ENCODE measurements at places on chromosomes 16 and 17.

DNA sequence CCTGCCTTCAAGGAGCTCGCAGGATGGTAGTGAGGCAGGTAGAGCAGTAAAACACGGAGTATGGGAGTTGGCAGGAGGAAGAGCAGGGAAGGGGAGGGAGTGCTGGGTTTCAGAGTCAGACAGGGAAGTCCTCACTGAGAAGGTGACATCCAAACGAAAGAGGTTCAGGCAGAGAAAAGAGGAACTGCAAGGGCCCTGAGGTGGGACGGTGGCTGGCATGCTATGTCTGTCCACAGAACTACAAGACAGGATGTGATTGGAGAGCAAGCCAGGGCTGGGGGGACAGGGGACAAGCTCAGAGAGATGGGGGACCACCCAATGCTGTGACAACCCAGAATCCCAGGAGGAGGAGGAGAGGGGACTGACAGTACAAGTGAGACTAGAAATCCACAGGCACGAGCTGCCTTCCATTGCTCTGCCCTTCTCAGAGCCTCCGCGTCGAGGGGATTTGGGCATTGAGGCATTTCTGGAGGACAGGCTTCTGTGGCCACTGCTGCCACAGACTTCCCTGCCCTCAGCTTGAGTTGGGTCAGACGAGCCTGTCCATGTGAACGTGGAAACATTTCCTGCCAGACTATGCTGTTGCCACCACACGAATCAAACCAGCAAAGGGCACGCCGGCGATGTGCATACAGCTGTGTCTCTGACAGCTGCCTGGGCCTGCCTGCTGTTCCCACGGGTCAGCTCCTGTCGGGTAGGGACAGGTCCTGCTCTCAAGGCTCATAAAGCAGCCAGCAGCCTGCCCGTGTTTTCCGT is 100.1 kb downstream of the RAB11FIP4 start:
- no peak for DNase-seq

DNA sequence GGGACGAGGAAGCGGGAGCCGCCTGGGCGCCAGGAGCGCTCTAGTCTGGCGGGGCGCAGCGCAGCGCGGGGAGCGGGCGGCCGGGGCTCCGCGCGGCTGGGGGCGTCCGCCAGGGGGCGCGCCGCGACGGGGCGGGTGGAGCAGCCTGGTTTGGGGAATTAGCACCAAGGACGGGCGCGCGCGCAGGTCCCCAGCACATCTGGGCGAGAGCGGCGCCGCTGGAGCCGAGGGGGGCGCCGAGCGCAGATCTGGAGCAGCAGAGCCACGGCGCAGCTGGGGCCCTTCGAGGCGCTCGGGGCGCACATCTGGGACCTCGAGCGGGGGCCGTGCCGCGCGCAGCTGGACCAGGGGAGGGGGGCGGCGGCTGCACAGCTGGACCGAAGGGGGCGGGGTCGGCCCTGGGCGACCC is at the start of gene NXPH3:
NXPH3 (plus strand) TSS at position 193 of the 409 bp plus-strand sequence. CDS start 349 bp downstream, outside the sequence.
- DNase-seq = no peak

DNA sequence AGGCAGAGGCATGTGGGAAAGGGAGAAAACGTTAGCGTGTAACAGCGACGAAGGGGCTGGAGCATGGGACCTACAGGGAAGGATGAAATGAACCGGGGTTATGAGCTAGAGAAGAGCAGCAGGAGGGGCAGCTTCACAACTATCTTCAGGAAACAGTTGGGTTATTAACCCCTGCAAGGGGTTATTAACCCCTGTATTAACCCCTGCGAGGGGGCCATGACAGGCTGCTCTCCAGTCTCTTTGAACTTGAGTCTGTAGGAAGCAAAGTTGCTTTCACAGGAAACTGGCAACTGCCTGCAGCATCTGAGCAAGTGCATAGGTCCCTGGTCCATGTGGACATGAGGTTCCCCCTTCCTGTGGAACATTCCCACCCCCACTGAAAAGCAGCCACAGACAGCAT is 119.2 kb upstream of the CRHR1 start:
- DNase-seq = no peak

GRCh38 chr17:63609816-63610573 is 9.3 kb downstream of the TACO1 start:
- DNase-seq = no peak

- no peak for DNase-seq
These were observed at the start of gene ACSF2 for GRCh38 chr17:50425682-50426471. ACSF2 (plus strand) TSS chr17:50426218; CDS start chr17:50426262, 44 bp downstream.

- peak; percentile 43 for DNase-seq
These were observed 1.5 kb downstream of the TMEM102 start for GRCh38 chr17:7436556-7437368.

DNA sequence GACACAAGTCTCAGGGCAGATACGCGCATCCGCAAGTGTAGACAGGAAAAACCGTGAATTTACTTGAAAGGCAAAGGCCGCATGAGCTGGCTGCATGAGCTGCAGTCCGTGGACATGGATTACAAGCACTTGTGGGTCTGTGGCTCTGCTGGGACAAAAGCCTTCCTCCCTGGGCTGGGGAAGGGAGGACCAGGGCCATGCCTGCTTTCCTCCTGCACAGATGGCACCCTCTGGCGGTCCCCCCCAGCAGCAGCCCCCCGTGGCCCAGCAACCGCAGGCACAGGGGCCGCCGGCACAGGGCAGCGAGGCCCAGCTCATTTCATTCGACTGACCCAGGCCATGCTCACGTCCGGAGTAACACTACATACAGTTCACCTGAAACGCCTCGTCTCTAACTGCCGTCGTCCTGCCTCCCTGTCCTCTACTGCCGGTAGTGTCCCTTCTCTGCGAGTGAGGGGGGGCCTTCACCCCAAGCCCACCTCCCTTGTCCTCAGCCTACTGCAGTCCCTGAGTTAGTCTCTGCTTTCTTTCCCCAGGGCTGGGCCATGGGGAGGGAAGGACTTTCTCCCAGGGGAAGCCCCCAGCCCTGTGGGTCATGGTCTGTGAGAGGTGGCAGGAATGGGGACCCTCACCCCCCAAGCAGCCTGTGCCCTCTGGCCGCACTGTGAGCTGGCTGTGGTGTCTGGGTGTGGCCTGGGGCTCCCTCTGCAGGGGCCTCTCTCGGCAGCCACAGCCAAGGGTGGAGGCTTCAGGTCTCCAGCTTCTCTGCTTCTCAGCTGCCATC is 1.7 kb upstream of the MRPL12 start:
- no peak for DNase-seq

DNA sequence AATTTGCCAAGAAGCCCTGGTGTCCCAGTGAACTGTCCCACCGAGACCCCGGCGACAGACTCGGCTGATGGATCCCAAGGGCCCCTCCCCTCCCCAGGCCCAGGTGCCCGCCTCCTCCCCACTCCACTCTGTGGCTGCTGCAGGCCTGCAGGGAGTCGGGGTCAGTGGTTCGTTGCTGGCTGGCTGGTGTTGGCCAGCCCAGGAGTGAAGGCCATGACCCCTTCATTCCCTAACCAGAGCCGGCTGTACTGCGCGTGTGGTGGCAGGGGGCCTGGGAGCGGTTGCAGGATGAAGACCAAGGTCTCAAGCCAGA is 9.2 kb upstream of the TBX2 start:
- DNase-seq = no peak

GRCh38 chr16:48294724-48295123 is 47.4 kb upstream of the ABCC11 start:
- DNase-seq = no peak

- peak; percentile 16 for DNase-seq
These were observed 45.5 kb downstream of the PRKCA start for GRCh38 chr17:66347661-66348514.

DNA sequence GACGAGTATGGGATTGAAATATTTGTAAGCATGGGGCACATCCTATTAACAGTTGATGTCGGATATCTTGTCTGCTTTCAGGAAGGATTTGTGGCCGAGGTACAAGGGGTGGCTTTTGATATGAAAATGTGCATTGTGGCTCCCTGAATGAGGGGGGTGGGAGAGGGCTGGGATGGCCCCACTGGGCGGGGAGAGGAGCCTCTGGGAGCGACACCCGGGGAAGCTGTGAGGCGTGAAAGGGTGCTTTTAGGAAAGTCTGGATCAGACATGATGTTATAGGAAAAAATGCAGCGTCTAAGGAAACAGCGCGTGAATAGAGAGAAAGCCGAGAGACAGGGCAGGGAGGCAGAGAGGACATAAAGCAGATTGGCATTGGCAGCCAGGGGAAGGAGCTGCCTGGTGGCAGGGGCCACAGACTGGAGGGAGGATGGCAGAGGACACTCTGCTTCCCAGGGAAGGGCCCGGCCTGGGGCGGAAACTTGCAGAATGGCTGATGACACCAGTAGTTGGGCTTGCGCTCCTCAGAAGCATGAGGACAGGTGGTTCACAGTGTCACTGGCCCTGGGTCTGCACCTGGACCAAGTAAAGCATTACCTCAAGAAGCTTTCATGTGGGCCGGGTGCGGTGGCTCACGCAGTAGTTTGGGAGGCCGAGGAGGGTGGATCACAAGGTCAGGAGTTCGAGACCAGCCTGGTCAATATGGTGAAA is 95.7 kb downstream of the NTN1 start:
- DNase-seq = no peak

- DNase-seq = no peak
These were observed 286.6 kb upstream of the CCL2 start for GRCh38 chr17:33968350-33969044.

DNA sequence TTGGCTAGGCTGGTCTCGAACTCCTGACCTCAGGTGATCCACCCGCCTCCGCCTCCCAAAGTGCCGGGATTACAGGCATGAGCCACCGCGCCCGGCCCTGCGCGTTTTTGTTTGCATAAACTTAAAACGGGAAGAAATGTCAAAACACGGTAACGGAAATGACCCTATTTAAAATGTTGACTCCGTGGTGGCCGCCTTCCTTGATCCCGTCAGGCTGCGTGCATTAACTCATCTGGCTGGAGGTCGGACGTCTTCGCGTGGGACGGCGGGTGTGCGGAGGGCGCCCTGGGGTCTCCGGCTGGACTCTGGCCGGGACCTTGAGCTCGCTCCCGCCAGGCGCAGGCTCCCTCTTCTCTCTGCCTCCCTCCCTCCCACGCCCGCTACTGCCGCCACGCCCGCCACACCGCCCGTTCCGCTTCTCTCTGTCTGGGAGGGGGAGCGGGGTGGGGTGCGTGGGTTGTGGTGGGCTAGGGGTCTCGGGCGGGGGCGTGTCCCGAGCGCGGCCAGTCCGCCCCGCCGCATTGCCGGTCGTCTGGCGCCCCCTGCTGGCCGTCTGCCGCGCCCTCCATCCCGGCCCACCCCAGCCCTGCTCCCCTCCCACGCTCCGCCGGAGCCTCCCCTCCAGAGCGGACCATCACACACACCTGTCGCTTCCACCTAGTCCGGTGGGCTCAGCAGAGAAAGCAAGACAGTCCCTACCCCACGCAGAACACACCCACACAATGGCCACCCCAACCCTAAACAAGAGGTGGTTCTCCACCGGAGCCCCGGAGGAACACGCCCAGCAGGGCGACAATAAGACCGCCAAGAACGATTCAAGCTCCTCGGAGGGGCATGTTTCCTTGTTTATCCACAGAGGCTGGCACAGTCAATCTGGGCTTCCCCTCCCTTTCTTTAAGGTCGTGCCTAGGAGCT is 1.2 kb upstream of the CCDC42 start:
- DNase-seq = peak; percentile 17

GRCh38 chr16:11171448-11171709 is 84.6 kb downstream of the SOCS1 start:
- no peak for DNase-seq

DNA sequence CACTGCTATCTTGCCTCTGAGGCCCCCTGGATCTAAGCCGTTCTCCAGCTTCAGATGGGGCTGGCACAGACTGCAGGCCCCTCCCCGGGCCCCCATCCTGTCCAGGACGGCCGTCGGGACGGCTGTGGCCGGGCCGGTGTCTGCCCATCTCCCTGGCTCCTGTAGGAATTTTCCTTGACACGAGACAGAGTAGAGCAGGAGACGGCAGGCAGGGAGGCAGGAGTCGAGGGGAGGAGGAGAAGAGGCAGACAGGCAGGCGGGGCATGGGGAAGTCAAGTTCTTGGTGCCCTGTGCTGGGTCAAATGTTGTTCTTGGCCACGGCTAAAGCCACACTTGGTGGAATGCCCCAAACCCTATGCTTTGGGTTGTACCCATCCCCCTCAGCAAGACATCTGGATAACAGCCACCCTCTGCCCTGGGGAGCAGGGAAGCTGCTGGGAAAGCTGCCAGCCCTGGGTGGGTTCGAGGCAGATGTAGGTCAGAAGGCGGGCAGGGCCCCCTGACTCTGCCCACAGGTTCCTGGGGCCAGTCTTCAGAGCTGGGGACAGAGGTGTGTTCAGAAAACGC is 4.0 kb downstream of the C1QTNF1 start:
- DNase-seq = peak; percentile 61

GRCh38 chr16:31873556-31874365 is at the start of gene ZNF267:
ZNF267 (plus strand) TSS chr16:31873807; CDS start chr16:31873967, 160 bp downstream.
- peak; percentile 82 for DNase-seq

DNA sequence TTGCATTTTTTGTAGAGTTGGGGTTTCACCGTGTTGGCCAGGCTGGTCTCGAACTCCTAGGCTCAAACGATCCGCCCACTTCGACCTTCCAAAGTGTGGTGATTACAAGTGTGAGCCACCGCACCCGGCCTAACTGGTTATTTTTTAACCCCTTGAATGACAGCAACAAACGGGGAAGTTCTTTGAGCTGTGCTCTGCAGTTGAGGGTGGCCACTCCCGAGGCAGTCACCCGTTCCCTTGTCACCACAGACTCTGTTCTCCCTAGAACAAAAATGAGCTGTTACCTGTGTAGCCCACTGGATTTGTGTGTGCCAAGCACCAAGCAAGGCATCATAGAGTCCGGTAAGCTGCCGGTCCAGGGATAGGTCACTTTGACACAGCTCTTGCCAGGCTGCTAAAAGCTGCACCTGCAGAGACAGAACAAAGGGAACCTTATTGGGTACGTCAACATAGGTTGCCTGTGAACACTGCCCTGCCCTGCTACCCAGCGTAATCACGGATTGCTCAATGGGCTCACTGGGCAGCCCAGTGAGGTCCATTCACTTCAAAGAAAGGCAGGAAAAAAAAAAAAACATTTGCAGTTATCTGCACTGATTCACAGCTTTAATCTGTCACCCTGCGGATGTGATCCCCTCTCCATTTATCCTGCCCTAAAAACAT is 19.6 kb downstream of the COG7 start:
- no peak for DNase-seq

GRCh38 chr16:73304008-73304774 is 256.3 kb upstream of the ZFHX3 start:
- no peak for DNase-seq

DNA sequence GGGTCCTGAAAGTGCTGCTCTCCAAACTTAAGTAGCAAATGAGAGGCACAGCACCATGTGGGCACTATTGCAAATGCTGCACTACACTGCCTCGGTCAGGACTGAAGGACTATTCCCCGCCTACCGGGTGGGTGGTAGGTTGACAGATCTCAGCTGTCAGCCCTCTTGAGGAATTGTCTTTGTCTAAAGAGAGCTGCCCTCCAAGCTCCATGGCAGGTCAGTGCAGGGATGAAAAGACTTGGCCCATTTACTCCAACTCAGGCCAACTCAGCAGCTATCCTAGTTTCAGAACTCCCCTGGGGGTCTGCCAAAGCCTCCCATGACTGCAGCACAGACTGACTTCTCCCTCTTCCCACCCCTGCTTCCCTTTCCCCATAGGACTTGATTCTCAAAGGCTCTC is 3.4 kb upstream of the PDZD9 start:
- no peak for DNase-seq

- no peak for DNase-seq
These were observed 16.3 kb upstream of the BCAR1 start for GRCh38 chr16:75267631-75268264.

GRCh38 chr17:75240394-75241142 is 20.8 kb downstream of the GGA3 start:
- no peak for DNase-seq

GRCh38 chr16:71407731-71408130 is 34.1 kb downstream of the TLE7 start:
- no peak for DNase-seq

Data from fibroblast of the conjunctiva (primary cell).